Substantia nigra (tissue), 51 donors: ENCODE measurements at places on chromosomes 1 and 21.

- DNase-seq, result no peak
Observed at GRCh38 chr1:57003398-57004139, 37.8 kb upstream of the C8B start.

GRCh38 chr1:67952071-67952470 is 98.4 kb downstream of the DIRAS3 start:
- DNase-seq, result no peak

GRCh38 chr21:38474124-38474523 is 24.2 kb downstream of the ERG start:
- DNase-seq, result no peak

GRCh38 chr1:113811156-113811887 is 954 bp downstream of the RSBN1 start:
- no peak for DNase-seq

DNA sequence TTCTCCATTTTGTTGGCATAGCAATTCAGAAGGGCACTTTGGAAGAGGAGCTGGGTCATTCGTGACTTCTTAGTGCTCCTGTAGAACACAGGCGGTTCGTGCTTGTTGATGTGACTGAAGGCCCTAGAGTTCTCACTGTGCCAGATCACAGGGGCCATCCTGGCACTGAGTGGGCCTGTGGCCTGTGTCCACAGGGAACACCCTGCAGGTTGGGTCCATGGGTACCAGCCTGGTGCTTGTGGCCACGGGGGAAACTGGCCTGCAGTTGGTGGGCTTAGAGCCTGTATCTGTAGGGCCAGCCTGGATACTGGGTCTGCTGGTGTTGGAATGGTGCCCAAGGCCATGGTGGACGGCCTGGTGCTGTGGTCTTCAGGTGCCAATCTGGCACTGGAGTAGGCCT is 9.2 kb downstream of the OR2G3 start:
- DNase-seq, result no peak

DNA sequence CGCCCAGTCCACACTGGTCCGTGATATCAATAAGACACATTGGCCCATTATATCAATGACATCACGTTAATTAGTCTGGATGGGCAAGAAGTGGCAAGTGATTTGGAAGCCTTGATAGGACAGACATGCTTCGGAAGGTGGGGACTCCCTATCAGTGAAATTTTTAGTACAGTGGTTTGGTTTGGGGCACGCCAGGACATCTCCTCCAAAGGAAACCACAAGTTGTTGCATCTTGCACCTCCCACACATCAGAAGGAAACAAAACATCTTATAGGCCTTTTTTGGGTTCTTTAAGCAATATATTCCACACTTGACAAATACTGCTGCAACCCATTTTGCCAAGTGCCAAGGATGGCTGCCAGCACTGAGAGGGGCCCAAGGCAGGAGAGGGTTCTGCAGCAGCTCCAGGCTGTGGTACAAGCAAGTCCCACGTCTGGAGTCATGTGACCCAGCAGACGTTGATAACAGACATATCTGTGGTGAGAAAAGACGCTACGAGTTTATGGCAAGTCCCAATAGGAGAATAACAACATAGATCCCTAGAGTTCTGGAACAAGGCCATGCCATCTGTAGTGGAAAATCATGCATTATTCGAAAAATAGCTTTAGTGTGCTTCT is 95.3 kb upstream of the DISP3 start:
- no peak for DNase-seq

DNA sequence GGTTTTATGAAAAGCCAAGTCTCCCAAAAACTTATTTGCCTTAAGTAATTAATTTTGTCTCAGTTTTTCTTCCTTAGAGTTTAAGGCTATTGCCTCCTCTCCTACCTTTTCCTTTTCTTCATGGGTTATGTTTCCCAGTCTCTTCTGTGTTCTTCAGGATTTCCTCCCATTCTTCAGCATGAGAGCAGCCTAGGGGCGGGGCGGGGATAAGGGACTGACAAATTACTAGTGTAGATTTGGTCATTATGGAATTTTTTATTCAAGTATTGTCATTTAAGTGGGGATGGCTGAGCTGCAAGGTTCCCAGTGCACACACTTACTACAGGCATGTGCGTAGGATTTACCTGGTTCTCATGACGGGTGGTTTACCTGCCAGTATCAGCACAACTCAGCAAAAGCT is 35.2 kb upstream of the PIGV start:
- DNase-seq, result no peak

GRCh38 chr1:167270349-167271092 is 49.8 kb downstream of the POU2F1 start:
- DNase-seq, result no peak

DNA sequence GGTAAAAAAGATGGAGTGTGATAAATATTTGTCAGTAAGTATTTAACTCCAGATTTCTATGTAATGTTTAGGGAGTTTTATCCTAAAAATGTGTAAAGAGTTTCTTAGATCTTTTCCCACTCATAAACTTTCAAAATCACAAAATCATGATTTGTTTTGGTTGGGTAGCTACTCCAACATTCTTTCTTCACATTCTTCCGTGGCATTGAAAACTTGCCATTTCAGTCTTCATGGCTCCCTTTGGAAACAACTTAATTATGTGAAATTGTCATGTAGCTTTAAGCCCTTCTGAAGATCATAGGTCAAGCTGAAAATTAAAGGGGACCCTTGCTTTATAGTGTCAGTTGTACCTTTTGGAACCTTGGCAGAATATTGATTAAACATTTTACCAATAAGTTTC is 73.2 kb downstream of the ADGRL2 start:
- DNase-seq, result no peak

DNA sequence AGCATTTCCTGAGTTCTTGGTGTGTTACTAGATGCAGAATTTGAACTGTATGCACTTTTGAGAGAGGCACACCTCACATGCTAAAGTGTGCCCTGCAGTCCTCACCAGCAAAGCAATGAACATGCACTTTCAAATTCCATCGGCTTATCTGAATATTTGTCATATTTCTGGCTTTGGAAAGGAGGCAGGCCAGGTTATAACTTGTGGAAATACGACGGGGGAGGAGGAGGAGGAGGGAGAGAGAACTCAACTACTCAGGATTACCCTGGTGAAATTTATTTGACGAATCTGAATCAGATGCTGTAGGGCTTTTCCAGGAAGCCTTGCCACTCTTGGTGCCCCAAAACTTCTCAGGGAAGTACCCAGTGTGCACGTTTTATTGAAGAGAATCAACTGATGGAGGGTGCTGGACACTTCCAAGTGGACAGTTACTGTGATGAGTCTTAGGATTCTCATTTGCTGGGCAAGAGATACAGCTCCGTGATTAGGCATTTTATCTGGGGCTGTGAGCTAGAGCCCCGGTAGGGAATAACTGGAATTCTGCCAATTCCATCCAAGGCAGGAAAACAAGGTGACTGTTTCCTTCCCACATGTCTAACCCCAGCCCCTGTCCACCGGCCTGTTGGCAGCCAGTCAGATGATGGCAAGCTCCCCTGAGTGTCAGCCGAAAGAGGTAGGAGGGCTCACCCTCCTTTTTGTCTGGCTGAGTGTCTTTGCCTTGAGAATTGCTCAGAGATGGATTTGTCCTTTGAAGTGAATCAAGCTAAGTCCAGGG is 3.8 kb downstream of the PDPN start:
- DNase-seq, result no peak

DNA sequence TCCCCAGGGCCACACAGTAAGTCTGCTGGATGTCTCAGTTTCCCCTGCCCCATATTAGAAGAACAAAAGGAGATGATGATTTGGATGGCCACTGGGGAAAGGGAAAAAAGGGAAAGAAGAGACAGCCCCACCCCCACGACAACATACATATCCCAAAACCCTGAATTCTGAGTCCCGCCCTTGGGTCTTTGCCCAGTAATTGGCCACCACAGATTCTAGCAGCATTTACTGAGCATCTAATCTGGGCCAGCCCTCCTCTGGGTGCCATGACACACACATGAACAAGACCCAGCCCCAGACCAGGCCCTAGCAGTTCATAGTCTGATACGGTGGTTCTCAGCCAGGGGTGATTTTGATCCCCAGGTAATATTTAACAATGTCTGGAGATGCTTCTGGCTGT is 5.2 kb upstream of the TTC4 start:
- no peak for DNase-seq

GRCh38 chr1:109199710-109200109 is 14.0 kb upstream of the SARS1 start:
- DNase-seq, result no peak

GRCh38 chr1:101588677-101589076 is 351.9 kb downstream of the S1PR1 start:
- no peak for DNase-seq

- no peak for DNase-seq
Observed at GRCh38 chr1:89865498-89866382, 44.9 kb downstream of the LRRC8D start.

- DNase-seq, result no peak
Observed at GRCh38 chr1:174116042-174116441, 43.3 kb upstream of the RABGAP1L start.

DNA sequence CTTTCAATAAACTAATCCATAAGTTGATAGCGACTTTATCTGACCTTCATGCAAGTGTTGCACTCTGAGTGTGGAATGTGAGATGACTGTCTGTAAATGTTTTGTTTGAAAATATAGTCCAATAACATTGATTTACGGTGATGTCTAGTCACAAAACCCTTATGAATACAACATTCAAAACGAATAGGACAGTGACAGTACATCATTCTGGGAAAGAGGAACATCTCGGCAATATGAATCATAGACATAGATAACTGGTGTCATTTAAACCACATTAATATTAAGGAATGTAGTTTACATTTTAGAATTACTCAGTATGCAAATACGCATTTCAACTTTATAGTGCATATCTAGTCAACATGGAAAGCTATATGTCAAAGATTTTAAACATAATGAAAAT is 1311.6 kb upstream of the ADGRL4 start:
- no peak for DNase-seq

DNA sequence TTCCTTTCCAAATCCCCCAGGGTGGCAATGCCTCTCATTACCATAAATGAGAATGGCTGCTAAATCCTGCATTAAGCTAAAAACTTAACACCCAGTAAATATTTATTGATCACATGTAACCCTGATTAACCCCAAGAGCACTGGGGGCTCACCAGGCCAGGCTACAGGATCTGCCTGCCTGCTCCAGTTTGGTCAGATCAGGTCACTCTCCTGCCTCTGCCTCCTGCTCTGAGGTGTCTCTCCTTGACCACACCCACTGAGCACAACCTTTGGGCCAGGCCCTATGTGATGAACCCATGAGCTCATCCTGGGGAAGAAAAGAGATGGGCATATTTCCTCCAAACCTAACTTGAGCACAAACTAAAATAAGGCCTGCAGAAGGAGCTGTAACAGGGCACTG is 93.5 kb downstream of the TRABD2B start:
- no peak for DNase-seq

GRCh38 chr1:212559929-212560328 is 48.6 kb upstream of the ATF3 start:
- no peak for DNase-seq

DNA sequence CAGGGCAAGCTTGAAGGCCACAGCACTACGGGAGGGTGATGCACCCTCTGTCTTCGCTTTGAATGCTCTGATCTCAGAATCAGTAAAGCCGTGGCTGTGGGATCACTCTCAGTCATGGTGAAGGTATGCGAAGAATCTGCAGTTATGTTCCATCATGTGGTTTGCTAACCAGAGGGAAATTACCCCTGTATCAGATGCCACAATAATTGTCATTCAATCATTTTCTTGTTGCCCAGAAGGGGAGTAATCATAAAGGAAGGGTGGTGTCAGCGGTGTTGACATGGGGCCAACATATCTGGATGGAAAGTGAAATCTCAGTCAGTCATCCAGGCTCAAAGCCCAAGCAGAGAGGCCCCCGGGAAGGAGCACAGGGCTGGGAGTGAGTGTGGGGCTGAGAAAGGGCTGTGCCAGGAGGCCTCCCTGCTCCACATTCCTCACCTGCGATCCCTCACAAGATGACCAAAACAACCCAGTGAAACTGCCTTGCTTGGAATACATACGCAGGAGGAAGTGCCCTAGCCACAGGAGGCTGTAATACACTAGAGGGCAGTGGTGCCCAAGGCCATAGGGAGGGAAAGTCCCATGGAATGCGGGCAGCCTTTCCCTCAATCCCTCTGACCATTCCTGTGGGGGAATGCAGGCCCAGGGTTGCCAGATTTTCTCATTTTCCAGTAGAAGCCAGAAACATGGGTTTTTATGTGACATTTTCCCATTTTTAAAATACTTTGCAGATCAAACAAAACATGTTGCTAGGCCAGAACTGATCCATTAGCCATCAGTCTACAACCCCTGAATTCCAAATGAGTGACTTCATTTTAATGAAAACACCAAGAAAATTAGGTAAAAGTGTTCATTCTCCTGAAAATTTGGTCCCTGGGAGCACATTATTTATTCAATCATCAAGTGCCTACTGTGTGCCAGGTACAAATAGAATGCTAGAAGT is 95.7 kb upstream of the VANGL1 start:
- DNase-seq, result no peak

DNA sequence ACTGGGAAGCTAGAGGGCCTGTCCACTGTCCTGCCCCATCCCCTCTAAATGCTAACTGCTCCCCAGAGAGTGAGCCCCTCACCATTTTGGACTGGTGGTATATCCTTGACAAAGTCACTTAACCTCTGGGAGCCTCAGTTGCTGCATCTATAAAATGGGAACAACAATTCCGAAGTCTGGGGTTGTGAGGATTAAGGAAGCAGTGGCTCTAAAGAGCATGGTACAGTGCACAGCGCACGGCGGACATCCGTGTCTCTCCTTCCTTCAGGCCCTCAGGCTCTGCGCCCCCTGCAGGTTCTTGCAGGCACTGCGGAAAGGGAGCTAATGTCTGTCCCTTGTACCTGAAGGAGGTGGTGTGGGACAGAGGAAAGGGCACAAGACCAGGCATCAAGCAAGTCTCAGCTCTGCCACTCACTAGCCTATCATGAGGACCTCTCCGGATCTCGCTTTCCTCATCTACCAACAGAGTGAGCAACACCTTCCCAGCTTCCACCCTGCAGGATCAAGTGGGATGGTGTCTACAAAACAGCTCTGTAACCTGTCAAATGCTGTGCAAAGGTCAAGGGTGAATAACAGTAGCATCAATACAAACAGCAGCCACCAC is 20.1 kb downstream of the ECE1 start:
- no peak for DNase-seq

- no peak for DNase-seq
Observed at GRCh38 chr1:145992958-145993617, 3.3 kb downstream of the TXNIP start.

DNA sequence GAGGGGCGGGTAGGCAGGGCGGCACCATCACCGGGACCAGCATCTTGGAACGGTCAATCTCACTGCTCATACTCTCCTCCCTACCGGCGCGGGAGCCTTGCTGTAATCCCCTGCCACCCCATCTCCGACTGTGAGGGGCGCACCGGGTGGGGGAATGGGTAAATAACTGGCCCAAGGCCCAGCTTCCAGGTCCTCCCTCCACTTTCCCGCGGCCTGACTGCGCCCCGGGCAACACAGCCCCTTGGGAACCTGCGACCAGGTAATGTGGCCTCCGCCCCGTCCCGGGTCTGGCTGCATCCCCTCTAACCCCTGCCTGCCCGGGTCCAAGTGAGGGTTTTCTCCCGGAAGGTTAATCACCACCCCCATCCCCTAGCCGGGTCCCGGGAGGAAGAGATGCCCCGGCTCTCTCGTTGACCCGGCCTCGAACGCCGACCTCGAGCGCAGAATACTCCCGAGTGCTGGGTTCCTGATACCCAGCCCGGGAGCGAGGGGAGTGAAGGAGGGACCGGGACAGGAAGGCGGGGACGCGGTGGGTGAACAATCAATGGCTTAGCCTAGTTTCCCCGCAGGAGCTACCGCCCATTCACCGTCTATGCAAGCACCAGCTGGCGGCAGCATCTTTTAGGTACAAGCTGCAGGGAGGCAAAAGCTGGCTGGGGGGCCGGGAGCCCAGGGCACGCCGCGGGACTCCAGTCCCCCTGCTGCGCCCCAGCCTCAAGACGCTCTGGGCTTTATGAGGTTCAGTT is 5.9 kb upstream of the LHX9 start:
- no peak for DNase-seq
